ENCODE measurements at places on chromosomes 2 and 18.
A peak's percentile ranks its signal among the peaks of the same experiment; 100 is the strongest.

DNA sequence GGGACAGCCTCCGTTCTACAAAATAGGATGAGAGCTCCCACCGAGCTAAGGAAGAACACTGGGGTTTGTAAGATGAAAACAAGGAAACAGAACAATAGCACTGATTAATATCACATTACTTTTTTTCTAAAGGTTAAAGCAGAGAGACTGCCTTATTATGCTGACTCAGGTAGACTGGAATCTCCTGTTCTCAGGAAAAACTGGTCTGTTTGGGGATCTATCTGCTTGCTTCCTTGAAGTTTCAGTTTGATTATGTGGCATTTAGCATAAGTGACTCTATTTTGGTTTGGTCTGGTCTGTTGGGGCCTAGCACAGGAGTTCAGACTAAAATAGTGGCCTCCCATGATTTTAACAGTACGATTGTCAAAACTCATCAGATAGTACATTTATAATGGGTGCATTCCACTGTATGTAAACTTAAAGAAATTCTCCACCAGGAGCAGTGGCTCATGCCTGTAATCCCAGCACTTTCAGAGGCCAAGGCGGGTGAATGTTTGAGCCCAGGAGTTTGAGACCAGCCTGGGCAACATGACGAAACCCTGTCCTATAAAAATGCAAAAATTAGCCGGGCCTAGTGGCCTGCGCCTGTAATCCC is 64.1 kb upstream of the NDUFV2 start:
- peak; percentile 41 for DNase-seq

GRCh38 chr2:45874344-45874743 is 222.9 kb downstream of the PRKCE start:
- no peak for DNase-seq

DNA sequence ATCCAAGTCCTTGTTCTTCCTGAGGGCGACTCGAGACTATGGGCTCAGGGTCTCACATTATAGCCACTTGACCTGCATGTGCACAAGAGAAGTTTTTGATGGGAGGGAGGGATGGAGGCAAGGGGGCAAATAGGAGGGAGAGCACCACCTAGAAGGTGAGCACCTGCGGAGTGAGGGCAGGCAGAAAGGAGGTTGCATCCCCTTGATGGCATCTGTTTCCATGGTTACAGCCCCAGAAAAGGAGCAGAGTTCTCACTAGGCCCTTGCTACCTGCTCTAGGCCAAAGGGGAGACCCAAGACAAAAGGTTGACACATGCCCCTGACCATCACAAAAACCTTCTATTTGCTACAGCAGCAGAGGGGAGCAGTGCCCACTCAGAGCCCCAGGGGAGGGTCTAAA is 131.5 kb upstream of the SERTAD2 start:
- DNase-seq, result no peak

- DNase-seq, result no peak
Measured at GRCh38 chr18:79515331-79515730, 119.6 kb downstream of the NFATC1 start.

DNA sequence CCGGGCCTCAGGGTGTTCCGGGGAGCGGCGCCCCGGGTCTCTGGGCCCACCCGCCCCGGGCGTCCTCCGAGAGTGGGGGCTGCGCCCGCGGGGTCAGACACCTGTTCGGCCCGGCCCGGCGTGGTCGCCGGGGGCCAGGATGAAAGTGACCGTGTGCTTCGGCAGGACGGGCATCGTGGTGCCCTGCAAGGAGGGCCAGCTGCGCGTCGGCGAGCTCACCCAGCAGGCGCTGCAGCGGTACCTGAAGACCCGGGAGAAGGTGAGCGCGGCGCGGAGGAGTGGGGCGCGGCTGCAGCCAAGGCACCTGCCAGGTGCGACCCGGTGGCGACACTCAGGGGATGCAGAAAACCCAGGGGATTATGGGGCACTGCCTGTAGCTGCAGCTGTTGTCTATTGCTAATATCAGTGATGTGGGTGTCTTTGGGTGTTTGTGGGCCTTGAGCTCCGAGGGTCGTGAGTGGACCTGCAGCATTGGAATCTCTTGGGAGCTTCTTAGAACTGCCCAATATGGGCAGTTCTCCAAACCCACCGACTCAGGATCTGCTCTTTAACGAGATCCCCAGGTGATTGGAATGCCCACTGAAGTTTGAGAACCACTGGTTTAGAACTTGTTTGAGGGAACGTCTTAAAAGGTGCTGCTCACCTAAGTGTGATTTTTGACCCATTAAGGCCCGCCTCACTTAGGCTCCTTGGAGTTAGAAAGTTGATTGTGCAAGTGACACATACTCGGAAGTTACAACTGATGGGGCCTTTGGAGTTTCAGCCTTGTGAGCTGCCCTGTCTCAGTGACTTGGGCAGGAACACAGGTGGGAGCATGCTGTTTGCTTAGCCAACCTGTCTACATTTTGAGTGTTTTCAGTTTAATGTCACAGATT is 823 bp downstream of the PARD3B start:
- DNase-seq, result peak; percentile 13

DNA sequence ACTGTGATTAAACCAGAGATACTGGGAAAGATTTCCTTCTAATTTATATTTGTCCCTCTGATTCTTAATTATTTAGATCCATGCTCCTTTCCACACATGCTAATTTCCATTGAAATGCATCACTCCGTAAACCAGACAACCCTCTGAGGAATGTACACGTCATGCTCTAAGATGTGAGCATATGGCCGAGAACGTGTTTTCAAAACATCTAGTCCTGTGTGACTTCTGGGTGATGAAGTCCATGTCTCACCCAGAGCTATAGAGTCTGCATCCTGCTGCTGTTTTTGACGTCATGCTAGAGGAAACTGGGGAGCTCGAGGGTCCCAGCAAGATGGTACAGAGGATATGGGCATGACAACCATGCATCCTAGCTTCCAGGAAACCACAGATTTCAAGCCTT is 53.6 kb downstream of the CAPN13 start:
- DNase-seq, result no peak

DNA sequence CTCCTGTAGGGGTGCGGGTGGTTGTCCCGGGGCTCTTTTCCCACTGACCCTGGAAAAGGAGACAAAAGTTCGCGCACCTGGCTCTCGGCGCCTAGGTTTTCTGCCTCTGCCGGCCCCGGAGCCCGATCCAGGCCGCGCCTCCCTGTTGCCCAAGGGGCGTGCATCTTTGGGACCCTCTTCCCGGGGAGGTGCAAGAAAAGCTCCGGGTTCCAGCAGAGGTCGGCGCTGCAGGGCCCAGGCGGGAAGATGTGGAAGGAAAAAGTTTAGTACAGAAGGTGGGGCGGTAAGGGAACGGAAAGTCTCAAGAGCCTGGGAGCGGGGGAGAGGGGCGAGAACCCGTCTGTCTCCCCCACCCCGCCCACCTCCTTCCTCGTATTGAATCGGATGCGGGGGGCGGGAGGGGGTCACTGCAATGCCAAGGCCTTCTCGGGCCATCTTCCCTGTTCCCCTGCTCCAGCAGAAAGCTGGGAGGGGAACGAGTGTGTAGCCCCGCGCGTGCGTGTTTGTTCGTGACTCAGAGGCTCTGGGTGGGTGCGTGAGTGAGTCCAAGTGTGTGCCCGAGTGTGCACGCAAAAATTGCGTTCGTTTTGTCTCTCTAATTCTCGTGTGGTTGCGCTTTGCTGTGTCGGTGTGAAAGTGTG is 6.3 kb upstream of the EN1 start:
- peak; percentile 24 for DNase-seq

DNA sequence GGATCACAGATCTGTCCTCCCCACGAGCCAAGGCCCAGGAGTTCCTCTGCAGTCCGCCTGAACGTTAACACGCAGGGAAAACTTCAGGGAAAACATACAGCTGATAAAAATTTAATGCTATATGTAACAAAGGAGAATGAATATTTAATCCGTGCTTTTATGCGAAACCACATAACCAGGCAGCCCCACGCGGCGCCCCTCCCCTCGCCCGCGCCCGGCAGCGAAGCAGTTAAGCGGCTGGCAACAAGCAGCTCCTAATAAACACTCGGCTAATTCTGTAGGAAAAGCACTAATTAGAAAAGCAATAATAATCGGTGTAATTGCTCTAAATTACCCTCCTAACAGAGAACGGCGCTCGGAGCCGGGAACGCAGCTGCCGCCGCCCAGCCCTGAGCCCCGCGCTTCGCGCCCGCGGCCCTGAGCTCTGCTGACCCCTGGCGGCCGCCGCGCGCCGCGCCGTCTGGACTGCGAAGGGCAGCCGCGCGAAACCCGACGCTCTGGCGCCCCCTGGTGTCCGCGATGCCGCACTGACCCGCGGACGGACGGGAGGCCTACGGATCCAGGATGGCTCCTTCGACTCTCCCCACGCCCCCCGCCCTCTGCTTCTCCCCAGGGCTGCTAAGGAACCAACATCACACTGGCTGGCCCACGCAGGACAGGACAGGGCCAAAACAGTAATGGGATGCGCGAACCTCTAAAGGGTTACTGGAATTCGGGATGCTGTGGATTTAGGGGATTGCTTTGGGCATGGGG is 181.4 kb downstream of the SMAD2 start:
- DNase-seq, result peak; percentile 62
